ENCODE measurements at places on chromosomes 16 and 17. TPM values are rescaled to one million over a fixed set of nuclear protein-coding genes. Genes with fewer than 3 reads are reported as not detected.

The CALB2 gene
- 185 TPM for polyA plus RNA-seq

The CA4 gene
- polyA plus RNA-seq = 37.7 TPM

The GPS1 gene
- 58.9 TPM for polyA plus RNA-seq

The SULT1A3 gene
- 20.1 TPM for polyA plus RNA-seq

The PRSS36 gene
- polyA plus RNA-seq = 2.4 TPM

The GRIN2A gene
- 0.03 TPM for polyA plus RNA-seq

The PLK1 gene
- polyA plus RNA-seq = 1.2 TPM

The DNAH2 gene
- 0.03 TPM for polyA plus RNA-seq

The SLC7A5 gene
- 1.9 TPM for polyA plus RNA-seq

The SLC52A1 gene
- polyA plus RNA-seq = not detected

The CHD9 gene
- 15.4 TPM for polyA plus RNA-seq

The TNFRSF13B gene
- 0.14 TPM for polyA plus RNA-seq

The KCTD19 gene
- polyA plus RNA-seq = not detected

Measured in adipose tissue (tissue), 3 donors.